ENCODE measurements at places on chromosomes 5 and 9.

- peak; percentile 33 for DNase-seq
Measured at GRCh38 chr5:163564321-163564938, 59.0 kb downstream of the MAT2B start.

- DNase-seq = peak; percentile 35
Measured at GRCh38 chr5:32020271-32020670, 153.8 kb downstream of the GOLPH3 start.

DNA sequence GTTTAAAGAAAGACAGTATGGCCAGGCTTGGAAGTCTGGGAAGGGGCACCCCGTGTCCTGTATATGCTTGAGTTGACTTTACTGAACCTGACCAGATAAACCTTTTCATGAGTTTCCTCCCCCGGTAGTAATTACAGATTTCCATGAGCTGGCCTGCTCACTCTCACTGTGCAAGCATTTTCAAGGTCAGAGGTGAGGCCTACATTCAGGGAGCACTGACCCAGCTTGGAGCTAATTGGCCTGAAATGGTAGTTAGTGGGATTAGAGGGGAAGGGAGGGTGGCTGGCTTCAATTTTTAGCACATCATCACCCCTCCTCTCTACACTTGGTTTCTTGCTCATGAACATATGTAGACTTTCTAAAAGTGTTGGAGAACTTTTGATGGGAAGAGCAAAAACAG lies 99.2 kb downstream of the PSAT1 start:
- no peak for DNase-seq

DNA sequence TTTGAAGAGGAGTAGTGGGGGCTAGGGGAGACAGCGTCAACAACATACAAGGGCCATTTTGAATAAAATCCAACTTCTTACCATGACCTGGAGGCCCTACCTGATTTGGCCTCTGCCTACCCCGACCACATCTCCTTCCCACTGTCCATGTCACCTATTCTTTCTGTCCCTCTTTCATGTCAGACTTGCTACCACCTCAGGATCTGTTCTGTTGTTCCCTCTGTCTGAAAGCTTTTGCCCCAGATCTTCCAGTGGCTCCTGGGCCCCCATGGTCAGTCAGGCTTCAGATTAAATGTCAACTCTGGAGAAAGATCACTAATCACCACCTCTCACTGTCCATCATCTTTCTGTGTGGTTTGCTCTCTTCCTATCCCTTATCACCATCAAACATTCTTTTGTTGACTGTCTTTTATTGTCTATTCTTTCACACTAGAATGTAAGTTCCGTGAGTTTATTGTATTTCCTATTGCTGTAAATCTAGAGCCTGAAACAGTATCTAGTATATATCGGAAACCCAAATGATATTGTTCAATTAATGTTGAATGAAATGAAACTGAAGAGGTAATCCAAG lies 31.2 kb upstream of the APC start:
- no peak for DNase-seq

- DNase-seq = no peak
Measured at GRCh38 chr9:17236147-17236546, 101.3 kb downstream of the CNTLN start.

GRCh38 chr9:14730461-14730898 lies 7.9 kb upstream of the CER1 start:
- no peak for DNase-seq

- no peak for DNase-seq
Measured at GRCh38 chr5:63205976-63206375, 627.4 kb downstream of the LRRC70 start.

DNA sequence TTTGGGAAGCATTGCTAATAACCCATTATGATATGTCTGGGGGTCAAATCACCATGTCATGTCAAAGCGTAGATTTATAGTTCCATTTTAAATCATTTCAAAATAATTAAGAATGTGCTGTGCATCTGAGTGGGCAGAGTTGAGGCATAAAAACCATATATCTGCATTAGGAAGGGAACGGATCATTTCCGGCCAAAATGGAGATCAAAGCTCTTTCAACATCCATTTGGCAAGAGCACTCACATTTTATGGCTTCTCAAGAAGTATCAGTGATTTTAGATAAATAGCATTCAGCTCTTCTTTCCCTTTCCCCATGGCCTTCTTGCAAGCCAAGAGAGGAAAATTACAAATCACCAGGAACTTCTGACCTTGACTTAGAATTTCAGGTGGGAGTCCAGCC lies 89.9 kb downstream of the HSPA4 start:
- DNase-seq = no peak
